GM04503 (cell line): ENCODE measurements at places on chromosomes 1 and 21.

DNA sequence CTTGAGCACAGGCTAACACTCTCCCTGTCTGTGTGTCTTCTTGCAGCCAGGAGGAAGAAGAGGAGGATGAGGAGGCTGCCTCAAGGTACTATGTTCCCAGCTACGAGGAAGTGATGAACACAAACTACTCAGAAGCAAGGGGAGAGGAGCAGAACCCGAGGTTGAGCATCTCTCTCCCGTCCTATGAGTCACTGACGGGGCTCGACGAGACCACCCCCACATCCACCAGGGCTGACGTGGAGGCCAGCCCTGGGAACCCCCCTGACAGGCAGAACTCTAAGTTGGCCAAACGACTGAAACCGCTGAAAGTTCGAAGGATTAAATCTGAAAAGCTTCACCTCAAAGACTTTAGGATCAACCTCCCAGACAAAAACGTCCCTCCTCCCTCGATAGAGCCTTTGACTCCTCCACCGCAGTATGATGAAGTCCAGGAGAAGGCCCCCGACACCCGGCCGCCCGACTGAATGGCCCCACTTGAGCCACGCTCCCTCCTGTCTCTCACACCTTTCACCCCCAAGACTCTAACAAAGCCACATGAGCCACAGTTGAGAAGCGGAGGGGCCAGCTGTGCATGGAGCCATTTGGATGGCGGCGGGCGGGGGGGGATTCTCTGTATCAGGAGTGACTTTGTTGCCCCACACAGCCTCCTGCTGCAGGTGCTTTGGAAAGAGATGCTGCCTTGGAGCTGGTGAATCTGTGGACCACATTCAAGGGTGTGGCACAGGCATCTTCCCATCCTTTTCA lies 27.6 kb upstream of the FHAD1 start:
- no peak for DNase-seq

- no peak for DNase-seq
Observed at GRCh38 chr1:171017426-171017825, 73.3 kb upstream of the FMO3 start.

DNA sequence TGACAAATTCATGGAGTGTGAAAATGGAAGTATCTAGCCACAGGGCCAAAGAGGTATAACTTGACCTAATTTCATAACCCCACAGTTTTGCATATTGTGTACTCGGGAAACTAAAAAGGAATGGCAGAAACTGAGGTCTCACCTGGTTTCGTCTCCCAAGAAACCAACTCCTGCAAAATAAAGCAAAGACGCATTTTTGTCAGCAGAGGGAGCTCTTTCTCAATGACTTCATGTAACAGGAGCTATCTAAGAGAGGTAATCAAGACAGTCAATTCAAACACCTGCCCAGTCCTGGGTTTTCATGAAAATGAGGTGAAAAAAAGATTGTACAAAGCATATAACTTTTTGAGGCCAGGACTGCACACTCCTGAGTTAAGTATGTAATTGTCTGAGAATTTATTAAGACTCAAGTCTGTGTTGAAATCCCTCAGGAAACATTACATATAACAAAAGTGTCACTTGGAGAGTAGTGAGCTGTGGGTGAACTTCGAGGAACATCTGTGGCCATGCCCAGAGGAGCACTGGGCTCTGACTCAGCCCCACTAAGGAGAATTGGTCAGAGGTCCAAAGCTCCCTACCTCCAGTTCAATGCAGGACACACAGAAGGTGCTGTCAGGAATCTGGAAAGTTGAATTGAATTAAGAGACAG lies 17.6 kb downstream of the FCRL4 start:
- DNase-seq, result peak; percentile 6

DNA sequence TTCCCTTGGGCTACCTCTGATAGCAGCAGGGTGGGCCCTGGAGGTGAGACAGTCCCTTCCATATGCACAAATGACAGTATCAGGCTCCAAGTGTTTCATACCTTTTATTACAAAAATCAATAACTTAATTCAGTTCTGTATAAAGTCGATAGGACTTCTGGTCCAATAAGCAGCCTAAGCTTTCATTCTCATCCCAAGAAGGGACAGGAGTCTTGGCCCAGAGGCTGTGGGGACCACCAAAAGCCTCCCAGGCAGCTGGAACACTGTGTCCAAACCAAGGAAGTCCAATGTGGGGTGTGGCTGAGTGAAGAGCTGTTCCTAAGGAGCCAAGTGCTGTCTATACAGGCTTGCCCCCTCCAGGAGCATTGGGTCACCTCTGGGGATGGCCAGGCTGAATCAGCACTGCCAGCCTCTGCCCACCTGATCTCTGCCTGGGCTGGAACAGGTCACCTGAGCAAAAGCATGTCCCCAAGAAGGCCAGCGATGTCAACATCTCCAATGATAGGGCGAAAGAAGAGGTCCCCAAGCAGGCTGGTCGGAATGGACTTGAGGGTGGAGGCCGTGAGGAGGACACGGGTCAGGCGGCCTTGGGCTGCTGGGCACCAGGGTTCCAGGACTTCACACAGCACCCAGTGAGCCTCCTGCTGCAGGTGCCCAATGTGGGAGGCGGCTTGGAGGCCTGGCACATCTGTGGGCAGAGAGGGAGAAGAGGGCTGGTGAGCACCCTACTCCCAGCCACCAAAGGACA lies 2.2 kb downstream of the NR0B2 start:
- DNase-seq, result no peak

- no peak for DNase-seq
Observed at GRCh38 chr21:41671859-41672542, 94.9 kb downstream of the RIPK4 start.
